ENCODE measurements at places on chromosomes 12 and 14.

GRCh38 chr14:103122585-103122946 is 695 bp upstream of the TNFAIP2 start:
- peak; percentile 24 for DNase-seq

- DNase-seq: no peak
Measured at GRCh38 chr12:113997365-113997764, 31.2 kb upstream of the RBM19 start.

GRCh38 chr12:109951136-109951535 is 45.0 kb downstream of the GIT2 start:
- no peak for DNase-seq

- no peak for DNase-seq
Measured at GRCh38 chr14:80560800-80561657, 349.7 kb upstream of the DIO2 start.

DNA sequence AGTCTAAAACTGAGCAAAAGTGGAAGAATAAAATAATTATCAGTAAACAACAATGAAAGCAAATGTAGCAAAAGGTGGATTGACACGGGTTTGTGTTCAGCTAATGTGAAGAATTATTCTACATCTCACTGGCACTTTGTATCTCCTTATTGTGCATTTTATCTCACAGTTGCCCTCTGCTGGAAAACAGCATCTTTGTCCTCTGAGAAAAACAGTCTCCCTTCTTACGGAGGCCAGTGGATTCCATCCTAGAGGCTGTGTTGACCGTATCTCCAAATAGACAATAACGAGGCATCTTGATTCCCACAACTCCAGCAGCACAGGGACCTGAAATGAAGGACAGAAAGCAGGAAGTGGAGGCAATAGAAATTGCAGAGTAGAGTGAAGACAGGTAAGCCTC is 51.3 kb upstream of the PLBD1 start:
- DNase-seq: no peak

DNA sequence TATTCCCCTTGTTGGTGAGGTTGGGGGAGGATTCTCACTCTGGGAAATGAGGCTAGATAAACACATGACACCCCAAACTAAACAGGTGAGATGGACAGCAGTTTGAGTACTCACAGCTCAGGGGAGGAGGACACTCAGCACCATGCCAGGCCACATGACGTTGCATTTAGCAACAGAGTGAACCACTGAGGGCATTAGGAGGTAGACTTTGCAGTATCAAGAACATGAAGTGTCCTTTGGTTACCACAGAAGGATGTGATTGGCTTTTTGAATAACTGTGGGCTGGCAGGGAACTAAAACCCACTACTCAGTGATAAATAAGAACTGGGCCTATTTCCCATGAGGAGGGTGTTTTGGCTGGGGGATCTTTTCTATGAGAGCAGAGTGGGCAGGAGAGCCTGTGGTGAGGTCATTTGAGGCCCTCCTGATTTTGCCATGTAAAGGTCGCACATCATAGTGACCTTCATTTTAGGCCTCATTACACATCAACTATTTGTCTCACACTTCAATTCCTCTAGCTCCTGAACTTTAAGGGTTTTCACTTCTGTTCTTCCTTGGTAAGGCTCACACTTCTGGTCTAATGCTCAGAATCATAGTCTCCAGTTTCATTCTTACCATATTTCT is 89.8 kb upstream of the PRKD1 start:
- DNase-seq: no peak

- DNase-seq: no peak
Measured at GRCh38 chr14:68501614-68502052, 291.2 kb downstream of the ZFP36L1 start.

DNA sequence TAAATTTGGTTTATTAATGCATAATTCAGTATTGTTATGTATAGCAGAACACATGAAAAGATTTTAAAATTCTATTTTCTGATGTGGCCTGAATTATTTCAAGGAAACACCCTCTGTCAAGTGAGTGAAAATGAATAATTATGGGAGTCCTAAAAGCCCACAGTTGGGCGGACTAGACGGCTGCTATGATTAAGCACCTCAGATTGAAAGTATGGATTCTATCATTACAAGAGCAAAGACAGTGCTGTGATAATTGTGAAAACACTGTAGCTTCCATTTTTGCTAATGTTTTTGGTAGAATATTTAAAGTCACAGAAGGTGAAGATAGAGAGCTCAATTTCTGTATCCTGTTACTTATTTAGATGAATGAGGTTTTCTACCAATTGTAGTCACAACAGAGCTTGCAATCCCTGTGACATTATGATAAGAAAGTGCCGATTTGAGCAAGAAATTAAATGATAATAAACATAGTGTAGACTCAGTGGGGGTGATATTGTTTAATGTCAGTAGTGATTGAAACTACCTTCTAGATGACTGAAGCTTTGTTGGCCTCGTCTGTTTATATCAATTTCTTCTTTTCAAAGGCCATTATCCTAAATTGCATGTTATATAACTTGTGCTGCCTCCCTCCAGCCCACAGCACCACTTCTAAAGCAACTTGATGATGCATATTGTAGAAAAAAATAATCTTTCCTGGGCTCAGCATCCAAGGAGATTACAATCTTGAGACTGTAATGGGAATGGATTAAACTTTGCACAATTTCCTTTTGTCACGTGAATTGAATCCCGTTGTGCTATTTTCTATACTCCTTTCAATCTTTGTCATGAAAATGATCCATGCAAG is 359.8 kb downstream of the BTG1 start:
- DNase-seq: no peak

- no peak for DNase-seq
Measured at GRCh38 chr14:63361790-63362189, 43.1 kb upstream of the GPHB5 start.

DNA sequence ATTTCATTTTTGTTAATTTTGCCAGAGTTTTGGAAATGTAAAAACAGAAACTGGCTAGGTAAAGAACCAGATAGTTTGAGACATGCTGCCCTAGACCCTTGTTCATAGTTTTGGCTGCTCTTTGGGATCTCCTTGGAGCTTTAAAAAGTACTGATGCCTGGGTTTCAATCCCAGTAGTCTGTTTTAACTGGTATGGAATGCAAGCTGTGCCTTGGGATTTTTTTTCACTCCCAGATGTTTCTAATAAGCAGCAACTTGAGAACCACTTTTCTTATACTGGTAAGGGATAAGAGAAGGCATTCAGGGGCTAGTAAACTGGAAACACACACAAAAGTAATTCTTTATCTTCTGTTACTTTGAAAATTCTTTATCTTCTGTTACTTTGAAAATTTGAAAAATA is 18.8 kb downstream of the SLC35F4 start:
- DNase-seq: no peak

DNA sequence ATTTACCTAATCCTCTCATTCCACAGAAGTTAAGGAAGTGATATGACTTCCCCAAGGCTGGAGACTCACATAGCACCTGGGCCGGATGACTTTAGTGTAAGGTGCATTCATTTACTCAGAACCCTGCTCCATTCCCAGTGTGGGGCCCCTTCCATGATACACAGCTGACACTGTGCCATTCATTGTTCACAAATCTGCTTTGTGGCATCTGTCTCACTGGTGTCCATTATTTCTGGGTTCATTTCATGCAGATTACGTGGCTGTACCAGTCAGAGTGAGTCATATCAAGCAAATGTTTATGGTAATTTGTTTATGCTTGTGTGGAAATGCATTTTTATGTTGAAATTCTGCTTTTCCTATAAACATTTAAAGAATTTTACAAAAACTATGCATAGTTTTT is 5.2 kb downstream of the ANO4 start:
- no peak for DNase-seq

DNA sequence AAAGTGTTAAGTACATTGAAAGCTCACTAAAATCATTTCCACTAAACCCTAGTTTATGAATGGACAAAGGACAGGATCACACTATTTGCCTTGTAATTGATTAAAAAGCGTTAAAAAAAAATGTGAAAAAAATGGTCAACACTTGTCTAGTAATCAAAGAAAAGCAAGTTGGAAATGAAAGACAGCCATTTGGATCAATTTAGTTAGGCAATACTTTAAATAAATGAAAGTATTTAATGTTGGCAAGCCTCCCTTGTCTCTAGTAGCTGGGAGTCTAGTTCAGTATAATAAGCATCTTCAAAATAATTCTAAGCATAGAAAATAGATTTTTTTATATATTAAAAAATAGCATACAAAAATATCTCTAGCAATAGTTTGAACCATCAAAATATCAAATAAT is 14.2 kb upstream of the CNIH1 start:
- DNase-seq: no peak

GRCh38 chr12:66409195-66409871 is 107.0 kb downstream of the HELB start:
- DNase-seq: no peak

DNA sequence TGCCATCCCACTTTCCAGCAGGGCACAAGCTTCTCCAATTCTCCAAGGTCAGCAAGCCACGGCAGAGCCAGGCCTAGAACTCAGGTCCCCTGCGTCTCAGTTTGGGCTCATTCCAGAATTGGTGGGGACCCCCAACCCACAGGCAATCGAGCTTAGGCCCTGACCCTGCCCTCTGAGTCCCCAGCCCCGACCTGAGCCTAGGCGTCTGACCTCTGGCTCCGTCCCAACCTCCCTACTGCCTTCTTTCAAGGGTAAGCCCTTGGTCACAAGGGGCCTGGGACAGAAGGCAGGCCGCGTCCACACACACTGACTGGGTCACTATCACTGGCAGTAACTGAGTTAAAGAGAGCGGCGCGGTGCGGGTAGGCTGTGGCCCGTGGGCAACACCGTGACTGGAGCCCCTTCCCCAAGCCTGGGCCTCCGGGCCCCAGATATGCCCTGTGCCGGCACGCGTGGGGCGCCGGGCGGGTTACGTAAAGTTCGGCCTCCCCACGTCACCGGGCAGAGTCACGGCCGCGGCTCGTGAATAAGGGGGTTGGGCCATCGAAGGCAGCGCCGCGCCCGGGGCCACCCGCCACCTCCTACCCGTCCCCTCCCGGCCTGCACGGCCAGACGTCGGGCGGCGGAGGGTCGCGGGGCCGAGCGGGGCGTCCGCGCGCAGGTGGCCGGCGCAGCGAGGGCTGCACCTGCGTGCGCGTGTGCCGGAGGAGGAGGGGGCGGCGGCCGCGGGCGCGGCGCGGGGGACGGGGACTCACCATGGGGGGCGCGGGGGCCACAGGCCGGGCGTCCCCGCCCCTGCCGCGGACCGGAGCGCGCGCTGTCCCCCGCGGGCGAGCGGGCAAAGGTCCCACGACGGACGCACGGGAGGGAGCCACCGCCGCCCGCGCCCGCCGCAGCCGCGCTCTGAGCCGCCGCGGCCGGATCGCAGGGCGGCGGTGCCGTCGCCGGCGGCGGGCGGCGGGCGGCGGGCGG is 516 bp downstream of the ANKRD9 start:
- peak; percentile 74 for DNase-seq

- no peak for DNase-seq
Measured at GRCh38 chr12:113262710-113263109, 41.4 kb downstream of the TPCN1 start.

DNA sequence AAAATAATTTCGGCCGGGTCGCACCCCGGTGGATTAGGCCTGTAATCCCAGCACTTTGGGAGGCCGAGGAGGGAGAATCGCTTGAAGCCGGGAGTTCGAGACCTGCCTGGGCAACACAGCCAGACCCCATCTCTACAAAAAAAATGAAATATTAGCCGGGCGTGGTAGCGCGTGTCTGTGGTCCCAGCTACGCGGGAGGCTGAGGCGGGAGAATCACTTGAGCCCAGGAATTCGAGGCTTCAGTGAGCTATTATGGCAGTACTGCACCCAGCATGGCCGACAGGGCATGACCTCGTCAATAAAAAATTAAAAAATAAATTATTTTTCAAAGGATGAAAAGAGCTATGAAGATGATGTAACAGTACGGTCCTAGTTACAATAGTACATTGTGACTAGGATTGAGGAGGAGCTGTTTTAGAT is 523 bp downstream of the GTF2H3 start:
- no peak for DNase-seq

DNA sequence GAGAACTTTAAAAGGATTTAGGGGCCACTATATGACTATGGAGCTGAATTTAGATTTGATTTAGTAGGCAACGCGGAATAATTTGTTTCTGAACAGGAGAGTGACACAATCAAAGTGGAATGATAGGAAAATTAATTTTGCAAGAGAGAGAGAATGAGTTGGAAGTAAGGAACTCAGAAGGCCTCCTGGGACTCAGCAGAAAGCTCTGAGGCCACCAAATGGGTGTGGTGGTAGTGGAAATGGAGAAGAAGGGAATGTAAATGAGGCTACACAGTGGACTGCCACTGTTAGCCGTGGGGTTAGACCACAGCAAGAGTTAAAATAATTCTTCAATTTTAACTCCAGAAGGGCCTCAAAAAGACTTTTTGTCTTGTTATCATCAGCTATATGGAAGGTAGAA is 102.7 kb downstream of the LRRK2 start:
- no peak for DNase-seq

DNA sequence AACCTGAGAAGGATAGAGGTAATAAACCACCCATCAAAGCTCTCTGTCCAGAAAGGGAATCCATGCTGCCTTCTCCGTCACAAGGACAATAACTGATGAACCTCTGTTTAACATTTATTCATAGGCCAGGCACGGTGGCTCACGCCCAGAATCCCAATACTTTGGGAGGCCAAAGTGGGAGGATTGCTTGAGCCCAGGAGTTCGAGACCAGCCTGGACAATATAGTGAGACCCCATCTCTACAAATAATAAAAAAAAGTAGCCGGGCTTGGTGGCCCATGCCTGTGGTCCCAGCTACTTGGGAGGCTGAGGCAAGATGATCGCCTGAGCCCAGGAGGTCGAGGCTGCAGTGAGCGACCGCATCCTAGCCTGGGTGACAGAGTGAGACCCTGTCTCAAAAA is 7.1 kb upstream of the FOS start:
- DNase-seq: no peak

DNA sequence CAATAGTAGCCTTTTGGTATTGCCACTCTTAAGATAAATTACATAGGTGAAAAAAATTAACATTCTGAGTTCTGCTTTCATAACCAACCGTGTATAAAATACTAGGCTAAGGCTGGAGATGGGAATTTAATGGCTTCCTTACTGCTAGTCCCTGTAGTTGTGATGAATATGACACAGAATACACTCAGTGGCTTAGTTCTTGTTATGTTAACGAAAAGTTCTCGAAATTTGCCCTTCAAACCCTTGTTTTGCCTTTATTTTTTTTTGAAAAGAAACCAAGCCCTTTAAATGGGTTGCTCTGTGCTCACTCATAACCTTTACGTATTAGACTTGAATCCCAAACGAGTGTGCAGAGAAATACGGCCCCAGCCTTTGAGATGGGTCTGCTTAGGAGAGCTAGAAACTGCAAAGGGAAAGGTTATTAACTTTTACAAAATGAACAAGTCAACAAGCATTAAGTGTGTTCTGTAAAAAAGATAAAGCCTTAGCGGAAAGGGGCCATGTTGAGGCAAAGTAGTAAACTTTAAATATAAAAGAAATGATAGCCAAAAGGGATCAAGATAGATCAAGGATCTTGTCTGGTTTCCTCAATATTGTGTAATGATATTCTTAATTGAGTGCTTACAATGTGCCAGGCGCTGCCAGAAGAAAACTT is 1.7 kb downstream of the NUDT4 start:
- DNase-seq: no peak

GRCh38 chr12:104568487-104568868 is 111.7 kb downstream of the CHST11 start:
- no peak for DNase-seq

Data from 8988T (cell line).